CD4-positive, alpha-beta memory T cell (primary cell): ENCODE measurements at places on chromosomes 3 and 15. TPM values are rescaled to one million over a fixed set of nuclear protein-coding genes. Genes with fewer than 3 reads are reported as not detected.

DNA sequence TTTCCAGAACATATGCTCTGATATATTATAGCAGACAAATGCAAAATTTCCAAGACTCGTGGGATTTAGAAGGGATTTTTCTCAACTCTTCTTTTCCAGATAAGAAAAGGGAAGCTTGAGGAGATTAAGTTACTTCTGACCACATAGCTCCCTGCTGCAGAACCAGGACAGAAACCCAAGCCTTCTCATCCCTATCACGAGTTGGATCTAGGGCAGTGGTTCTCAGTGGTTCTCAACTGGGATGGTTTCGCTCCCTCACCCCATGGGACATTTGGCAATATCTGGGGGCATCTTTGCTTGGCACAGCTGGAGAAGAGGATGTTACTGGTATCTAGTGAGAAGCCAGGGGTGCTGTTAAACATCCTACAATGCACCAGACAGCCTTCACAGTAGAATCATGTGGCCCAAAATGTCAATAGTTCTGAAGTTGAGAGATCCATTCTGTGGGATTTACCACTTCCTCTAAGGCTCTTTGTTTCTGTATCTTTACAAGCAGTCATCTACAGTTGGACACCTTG is 64.2 kb downstream of the LIPC start:
- no peak overlapping the region for H3K4me3 ChIP-seq
- peaks cover 10% of the 10 kb centered on the region for H3K4me1 ChIP-seq
- no peaks in the 10 kb centered on the region for H3K27me3 ChIP-seq

Gene IGSF11
- 0.44 TPM for total RNA-seq

DNA sequence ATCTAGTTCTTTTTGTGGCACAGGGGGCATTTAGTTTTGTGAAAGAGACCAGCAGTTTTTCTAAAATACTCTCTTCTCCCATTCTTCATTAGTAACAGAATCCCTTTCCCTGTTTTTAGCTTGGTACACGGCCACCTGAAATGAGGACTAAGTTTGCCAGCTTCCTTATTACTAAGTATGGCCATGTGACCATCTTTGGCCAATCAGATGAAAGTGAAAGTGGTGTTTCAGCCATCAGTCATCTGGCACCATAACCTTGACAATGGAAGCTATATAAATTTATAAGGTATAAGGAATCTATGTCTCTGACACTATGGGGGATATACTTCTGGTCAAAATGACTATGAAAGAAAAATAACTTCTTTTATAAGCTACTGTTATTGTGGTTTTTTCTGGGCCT is 570.4 kb downstream of the AGBL1 start:
- no peaks in the 10 kb centered on the region for H3K27me3 ChIP-seq
- DNase-seq, result no peak
- H3K27ac ChIP-seq, result no peak overlapping the region

GRCh38 chr15:92797168-92798052 is 102.7 kb upstream of the CHD2 start:
- peak; percentile 78 for DNase-seq
- no peaks in the 10 kb centered on the region for H3K36me3 ChIP-seq
- no peak overlapping the region for H3K27ac ChIP-seq
- no peaks in the 10 kb centered on the region for H3K27me3 ChIP-seq
- peaks cover 7% of the 10 kb centered on the region for H3K4me1 ChIP-seq
- H3K4me3 ChIP-seq, result no peak overlapping the region

DNA sequence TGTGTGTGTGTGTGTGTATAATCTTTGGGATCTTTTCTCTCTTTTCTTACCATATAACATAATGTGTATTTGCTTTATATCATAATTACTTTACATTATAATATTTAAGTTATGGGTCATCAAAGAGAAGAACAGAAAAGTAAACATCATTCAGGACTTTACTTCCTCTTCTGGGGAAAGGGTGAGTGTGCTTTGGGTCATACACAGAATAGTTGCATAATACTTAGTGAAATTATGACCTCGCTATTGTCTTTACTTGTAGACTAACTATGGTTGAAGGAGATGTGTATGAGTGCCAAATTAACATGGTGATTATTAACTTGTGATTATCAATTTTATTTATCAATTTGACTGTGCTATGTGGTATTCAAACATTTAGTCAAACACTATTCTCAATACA is 1086.9 kb downstream of the DIPK2A start:
- H3K36me3 ChIP-seq, result no peaks in the 10 kb centered on the region
- no peak overlapping the region for H3K27ac ChIP-seq
- no peak for DNase-seq
- no peaks in the 10 kb centered on the region for H3K4me1 ChIP-seq
- H3K27me3 ChIP-seq, result no peaks in the 10 kb centered on the region
- no peak overlapping the region for H3K4me3 ChIP-seq

Gene GOLGA6A
- total RNA-seq, result 0.17 TPM

- H3K4me1 ChIP-seq, result peaks cover 15% of the 10 kb centered on the region
- H3K36me3 ChIP-seq, result no peaks in the 10 kb centered on the region
- H3K4me3 ChIP-seq, result no peak overlapping the region
- no peak for DNase-seq
- no peak overlapping the region for H3K27ac ChIP-seq
Observed at GRCh38 chr15:66359740-66360139, 3.3 kb upstream of the TIPIN start.

Gene ANXA2
- total RNA-seq, result 160 TPM

DNA sequence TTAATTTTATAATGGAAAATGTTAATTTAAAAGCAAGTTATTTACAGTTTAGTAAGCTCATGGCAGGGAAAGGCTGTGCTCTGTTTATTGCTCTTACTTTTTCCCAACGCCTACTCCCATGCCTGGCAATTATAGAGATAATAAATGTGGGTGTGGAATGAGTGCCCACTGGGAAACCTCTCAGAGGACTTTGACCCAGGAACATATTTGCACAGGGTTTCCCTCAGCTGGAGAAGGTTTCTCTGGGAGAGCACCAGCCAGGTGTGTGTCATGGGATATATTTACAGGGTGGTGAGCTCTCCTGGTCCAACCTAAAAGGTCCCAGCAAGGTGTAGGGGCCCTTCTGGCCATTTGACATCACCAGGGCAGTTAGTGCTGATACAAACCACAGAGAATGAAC is 27.9 kb downstream of the ZNF710 start:
- H3K36me3 ChIP-seq, result no peaks in the 10 kb centered on the region
- H3K4me3 ChIP-seq, result no peak overlapping the region
- no peak overlapping the region for H3K27ac ChIP-seq
- no peaks in the 10 kb centered on the region for H3K27me3 ChIP-seq
- peaks cover 33% of the 10 kb centered on the region for H3K4me1 ChIP-seq

DNA sequence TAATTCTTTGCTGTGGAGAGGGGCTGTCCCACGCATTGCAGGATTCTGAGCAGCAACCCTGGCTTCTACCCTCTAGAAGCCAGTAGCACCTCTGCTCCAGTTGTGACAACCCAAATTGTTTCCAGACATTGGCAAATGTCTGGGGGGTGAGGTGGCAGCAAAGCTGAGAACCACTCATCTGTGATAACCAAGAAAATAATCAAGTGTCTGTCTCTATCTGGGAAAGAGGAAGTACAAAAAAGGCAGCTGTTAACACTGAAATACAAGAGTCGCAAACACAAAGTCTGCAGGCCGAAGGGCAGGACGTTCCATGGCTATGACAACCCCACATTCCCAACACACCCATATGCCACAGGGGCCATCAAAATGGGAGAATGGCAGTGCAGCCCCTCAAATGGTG is 42.2 kb upstream of the GNB5 start:
- H3K4me1 ChIP-seq, result peaks cover 39% of the 10 kb centered on the region
- no peaks in the 10 kb centered on the region for H3K27me3 ChIP-seq
- H3K36me3 ChIP-seq, result no peaks in the 10 kb centered on the region
- H3K4me3 ChIP-seq, result no peak overlapping the region

Gene QARS1
- total RNA-seq, result 199 TPM

- no peak for DNase-seq
- peaks cover 6% of the 10 kb centered on the region for H3K27me3 ChIP-seq
- H3K36me3 ChIP-seq, result no peaks in the 10 kb centered on the region
- H3K4me3 ChIP-seq, result no peak overlapping the region
- no peaks in the 10 kb centered on the region for H3K4me1 ChIP-seq
- no peak overlapping the region for H3K27ac ChIP-seq
Observed at GRCh38 chr3:124881976-124882697, 5.0 kb downstream of the ITGB5 start.

DNA sequence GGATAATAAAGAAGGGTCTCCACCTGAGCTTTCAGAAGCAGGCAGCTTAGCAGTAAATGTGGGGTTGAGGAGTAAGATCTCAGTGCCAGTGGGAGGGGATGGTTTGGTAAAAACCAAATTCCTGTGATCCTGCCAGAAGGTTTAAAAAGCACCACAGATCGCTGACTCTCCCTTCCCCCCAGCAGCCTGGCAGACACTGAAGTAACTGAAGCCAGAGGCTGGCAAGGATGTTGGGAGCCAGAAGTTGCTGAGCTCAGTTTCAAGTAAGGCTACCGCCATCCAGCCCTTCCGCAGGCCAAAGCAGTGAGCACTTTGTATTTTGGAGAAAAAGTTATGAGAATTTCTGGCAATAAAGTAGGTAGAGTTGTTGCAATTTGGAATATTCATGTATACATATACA is 246.4 kb downstream of the ZNF621 start:
- H3K27me3 ChIP-seq, result no peaks in the 10 kb centered on the region
- no peak for DNase-seq
- H3K36me3 ChIP-seq, result no peaks in the 10 kb centered on the region
- no peaks in the 10 kb centered on the region for H3K4me1 ChIP-seq
- no peak overlapping the region for H3K4me3 ChIP-seq

GRCh38 chr3:189898559-189899153 is 222.0 kb downstream of the P3H2 start:
- H3K27ac ChIP-seq, result no peak overlapping the region
- H3K36me3 ChIP-seq, result no peaks in the 10 kb centered on the region
- no peak for DNase-seq
- no peak overlapping the region for H3K4me3 ChIP-seq

Gene CCK
- total RNA-seq, result not detected

Gene WNT7A
- 19.3 TPM for total RNA-seq

Gene SCAANT1
- not detected for total RNA-seq

DNA sequence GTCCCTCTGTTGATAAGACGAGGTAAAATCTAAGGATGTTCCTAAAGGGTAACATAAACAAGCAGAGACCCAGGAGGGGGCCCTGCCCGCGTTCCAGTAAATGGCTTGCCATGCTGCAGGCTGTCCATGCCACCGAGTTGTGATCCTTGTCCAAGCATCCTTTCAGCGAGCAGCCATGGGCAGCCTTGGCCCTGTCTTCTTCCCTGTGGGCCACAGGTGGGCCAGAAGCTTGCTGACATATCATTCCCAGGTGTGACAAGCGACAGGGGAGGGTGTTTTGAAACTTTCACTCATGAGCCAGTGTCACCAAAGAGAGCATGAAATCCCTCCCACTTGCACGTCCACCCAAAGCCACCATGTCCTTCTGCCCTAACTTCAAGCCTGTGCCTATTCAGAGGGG is 53.7 kb downstream of the PCSK6 start:
- no peaks in the 10 kb centered on the region for H3K36me3 ChIP-seq
- no peaks in the 10 kb centered on the region for H3K4me1 ChIP-seq
- H3K27me3 ChIP-seq, result no peaks in the 10 kb centered on the region

Gene METTL6
- total RNA-seq, result 17.4 TPM

GRCh38 chr3:191373327-191373726 is 43.0 kb upstream of the UTS2B start:
- H3K36me3 ChIP-seq, result no peaks in the 10 kb centered on the region
- H3K27ac ChIP-seq, result no peak overlapping the region
- no peak for DNase-seq
- no peak overlapping the region for H3K4me3 ChIP-seq
- no peaks in the 10 kb centered on the region for H3K4me1 ChIP-seq
- H3K27me3 ChIP-seq, result no peaks in the 10 kb centered on the region

DNA sequence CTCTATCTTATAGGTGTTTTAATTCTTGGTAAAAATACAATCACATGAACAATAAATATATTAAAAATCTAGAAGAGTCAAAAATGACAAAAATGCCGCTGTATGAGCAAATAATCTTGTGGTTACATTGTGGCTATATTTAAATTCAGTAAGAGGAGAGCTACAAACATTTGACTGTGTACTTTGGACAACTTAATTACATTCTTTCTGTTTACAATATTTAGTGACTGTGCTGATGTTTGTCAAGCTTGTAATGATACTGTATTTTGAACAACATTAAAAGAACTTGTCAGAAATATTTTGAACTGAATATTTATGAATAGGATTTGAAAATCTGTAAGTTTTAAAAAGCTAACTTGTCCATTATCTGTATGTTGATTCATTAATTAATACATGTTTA is 598.3 kb downstream of the SI start:
- H3K4me1 ChIP-seq, result no peaks in the 10 kb centered on the region
- H3K4me3 ChIP-seq, result no peak overlapping the region

DNA sequence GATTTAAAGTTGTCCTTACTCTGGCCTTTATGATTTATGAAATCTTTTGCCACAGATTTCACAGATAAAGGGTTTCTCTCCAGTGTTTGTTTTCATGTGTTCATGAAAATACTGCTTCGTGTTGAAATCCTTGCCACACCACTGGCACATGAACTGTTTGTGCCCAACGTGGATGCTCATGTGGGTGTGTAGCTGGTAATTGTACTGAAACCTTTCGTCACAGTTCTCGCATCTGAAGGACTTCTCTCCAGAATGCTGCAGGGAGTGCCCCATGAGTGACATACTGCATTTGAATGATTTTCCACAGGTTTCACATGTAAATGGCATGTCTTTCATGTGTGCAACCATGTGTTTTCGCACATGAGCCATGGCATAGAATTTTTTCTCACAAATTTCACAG is 111.9 kb downstream of the DOCK3 start:
- no peak for DNase-seq
- no peaks in the 10 kb centered on the region for H3K27me3 ChIP-seq
- H3K4me3 ChIP-seq, result no peak overlapping the region
- H3K27ac ChIP-seq, result no peak overlapping the region
- no peaks in the 10 kb centered on the region for H3K4me1 ChIP-seq

DNA sequence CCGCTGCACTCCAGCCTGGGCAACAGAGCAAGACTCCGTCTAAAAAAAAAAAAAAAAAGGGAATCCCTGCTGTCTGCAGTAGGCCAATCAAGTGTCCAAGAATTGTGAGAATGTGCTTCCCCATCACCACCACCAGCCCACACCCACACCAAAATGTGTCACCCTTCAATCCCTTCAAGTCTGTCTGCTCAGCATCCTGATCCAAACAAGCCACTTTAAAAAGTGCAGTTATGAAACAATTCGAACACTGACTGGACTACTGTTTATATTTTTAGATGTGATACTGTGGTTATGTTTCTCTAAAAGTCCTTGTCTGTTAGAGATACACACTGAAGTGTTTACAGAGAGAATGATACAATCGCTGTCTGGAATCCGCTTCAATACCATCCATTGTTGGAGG is 78.1 kb upstream of the CGNL1 start:
- no peaks in the 10 kb centered on the region for H3K27me3 ChIP-seq
- H3K36me3 ChIP-seq, result no peaks in the 10 kb centered on the region
- no peaks in the 10 kb centered on the region for H3K4me1 ChIP-seq
- no peak overlapping the region for H3K27ac ChIP-seq

DNA sequence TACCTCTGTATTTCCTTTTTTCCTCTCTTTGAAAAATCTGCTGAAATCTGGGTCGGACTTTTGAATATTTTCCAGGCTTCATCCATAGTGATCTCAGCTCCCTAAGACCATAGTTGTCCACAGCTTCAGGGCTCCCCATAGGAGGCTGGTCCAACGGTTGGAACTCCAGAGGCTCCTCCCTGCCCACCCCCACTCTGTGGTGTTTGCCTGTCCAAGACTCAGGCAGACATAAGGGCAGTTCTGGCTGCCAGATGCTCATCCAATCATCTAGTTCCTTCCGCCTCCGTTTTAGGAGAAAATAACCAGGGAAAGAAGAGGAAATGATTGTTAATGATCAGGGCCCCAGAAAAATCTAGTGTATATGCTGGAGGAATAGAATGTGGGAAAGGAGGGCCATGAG is 27.9 kb upstream of the PRTG start:
- DNase-seq, result no peak
- no peaks in the 10 kb centered on the region for H3K36me3 ChIP-seq
- H3K27ac ChIP-seq, result no peak overlapping the region
- H3K4me1 ChIP-seq, result no peaks in the 10 kb centered on the region

Gene RBP2
- total RNA-seq, result not detected

Gene GOLGA8J
- total RNA-seq, result not detected

Gene ARNT2
- not detected for total RNA-seq

Gene C2CD4B
- not detected for total RNA-seq
